Mesenteric fat pad (tissue), 1 donor: ENCODE measurements at places on chromosomes 12 and 14.

DNA sequence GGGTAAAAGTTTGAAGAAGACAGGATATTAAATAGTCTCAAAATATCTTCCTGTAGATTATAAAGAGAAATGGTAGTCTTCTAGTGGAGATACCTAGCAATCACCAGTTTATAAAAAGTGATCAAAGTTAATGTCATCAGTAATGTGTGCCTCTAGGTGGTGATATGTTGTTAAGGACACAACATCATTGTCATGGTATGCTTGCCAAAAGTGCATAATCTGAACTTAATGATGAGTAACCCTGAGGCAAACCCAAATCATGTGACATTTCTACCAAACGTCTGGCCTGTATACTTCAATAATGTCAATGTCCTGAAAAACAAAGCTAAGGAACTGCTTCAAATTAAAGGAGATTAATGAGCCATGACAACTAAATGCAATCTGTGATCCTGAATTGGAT lies 214.7 kb downstream of the PHLDA1 start:
- DNase-seq = no peak

GRCh38 chr12:113203852-113204760 lies 17.2 kb upstream of the TPCN1 start:
- DNase-seq = no peak

- DNase-seq = no peak
Observed at GRCh38 chr12:131883521-131883900, 10.9 kb upstream of the ULK1 start.

DNA sequence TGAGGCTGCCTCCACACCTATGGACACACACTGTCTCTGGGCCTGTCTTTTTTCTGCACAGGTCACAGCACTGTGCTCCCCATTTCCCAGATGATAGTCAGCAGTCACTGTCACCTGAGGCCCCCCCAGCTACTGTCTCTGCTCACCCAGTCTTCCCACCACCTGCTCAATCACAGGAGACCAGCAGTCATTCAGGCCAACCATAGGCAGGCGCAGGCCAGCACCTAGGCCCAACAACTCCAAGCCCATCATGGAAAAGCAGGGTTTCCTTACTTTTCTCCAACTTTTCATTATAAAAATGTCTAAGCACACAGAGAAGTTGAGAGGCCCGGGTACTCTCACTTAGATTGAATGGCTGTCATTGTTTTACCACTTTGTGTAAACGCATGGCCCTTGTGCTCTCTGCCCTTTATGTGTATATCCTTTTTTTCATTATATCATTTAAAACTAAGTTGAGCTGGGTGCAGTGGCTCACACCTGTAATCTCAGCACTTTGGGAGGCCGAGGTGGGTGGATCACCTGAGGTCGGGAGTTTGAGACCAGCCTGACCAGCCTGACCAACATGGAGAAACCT lies 7.1 kb downstream of the PXN start:
- DNase-seq = no peak

DNA sequence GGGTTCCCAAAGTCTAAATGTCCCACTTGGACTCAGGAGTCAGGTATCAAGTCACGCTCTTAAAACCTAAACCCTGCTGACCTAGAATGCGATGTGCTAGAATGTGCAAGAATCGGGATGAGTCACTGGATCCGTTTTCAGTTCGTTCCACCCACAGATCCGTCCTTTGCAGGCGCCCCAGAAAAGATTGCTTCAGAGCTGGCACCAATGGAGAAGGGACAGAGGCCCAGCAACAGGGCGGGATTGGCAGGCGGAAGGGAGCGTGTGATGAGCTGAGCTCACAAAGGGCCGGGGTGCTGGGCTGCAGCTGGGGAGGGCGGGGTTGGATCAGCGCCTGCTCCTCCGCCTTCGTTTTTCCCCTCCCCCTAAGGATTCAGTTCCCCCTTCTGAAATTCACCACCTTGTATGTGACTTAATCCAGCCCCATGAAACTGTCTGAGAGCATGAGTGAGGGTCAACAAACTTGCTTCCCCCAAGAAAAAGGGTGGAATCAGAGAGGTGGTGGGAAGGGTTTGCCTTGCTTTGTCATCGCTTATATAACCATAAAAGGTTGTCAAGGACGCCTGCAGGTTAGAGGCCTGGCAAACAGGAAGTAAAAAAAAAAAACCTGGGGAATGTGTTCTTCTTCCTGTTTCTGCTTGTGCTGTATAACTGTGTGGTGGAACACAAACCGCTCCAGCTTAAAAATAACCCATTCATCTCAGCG lies 2.8 kb upstream of the UBC start:
- peak; percentile 97 for DNase-seq

- no peak for DNase-seq
Observed at GRCh38 chr12:13362260-13362841, 165.8 kb downstream of the EMP1 start.

DNA sequence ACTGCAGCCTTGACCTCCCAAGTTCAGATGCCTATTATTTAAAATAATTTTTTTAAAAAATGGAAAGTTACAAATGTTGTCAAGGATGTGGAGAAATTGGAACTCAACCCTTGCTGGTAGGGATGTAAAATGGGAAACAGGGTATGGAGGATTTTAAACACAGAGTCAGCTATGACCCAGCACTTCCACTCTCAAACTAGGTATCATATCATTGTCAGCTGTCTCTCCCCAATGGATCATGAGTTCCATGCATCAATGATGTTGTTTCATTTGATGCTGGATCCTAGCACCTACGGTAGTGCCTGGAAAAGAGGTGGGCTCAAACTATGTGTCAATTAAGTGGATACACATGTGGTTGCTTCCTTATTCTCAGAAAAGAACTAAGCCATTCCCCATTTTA lies 150.9 kb downstream of the RIMBP2 start:
- DNase-seq = no peak

DNA sequence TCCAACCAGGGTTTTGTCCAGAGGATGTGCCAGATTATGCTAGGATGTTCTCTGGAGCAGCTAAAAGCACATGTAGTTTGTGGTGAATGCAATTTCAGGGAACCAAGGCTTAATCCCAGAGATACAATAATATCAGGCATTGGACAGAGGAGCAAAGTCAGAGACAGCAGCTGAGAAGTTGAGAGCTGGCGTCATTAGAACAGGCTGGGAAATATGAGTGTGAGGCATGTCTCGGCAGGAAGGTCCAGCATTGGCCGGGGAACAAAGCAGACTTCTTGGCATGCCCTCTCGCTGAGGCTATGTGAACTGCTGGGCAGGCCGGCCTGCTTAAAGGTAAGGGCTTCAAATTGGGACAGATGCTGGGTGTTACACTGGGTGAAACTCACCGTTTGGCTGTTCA lies 125.4 kb downstream of the CAND1 start:
- DNase-seq = no peak

GRCh38 chr14:84421621-84422020 lies 1108.3 kb upstream of the FLRT2 start:
- DNase-seq = no peak

GRCh38 chr14:60488175-60488574 lies 2.3 kb upstream of the C14orf39 start:
- DNase-seq = no peak

DNA sequence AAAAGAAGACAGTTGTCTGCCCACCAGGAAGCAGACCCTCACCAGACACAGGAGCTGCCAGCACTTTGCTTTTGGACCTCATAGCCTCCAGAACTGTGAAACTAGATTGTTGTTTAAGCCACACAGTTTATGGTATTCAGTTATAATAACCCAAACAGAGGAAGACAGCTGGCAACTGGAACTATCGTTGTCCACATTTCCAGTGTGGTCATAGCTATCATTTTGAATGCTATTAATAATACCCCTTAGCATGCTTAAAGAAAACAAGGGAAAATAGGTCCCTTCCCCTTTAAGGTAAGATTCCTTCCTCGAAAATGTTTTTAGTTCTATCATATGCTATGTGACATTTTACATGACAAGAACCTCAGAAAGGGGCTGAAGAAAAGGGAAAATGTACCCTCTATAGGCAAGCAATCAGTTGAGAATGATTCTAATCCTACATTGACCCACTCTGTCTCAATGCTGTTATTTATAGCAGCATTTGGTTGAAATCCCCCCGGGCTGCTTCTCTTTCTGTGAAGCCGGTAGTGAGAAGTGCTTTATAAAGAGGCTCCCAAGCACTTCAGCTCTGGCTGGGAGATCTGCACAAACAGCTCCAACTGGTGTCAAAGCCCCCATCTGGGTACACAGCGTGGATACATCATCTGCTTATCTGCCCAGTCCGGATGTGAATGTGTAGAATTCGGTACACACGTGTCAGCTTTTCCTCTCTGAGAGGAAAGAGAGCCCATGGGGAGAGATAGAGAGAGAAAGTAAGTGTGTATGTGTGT lies 221.2 kb upstream of the FLRT2 start:
- no peak for DNase-seq

GRCh38 chr14:70893062-70893845 lies 14.0 kb upstream of the PCNX1 start:
- no peak for DNase-seq

- no peak for DNase-seq
Observed at GRCh38 chr12:110550981-110551380, 32.1 kb downstream of the PPTC7 start.

DNA sequence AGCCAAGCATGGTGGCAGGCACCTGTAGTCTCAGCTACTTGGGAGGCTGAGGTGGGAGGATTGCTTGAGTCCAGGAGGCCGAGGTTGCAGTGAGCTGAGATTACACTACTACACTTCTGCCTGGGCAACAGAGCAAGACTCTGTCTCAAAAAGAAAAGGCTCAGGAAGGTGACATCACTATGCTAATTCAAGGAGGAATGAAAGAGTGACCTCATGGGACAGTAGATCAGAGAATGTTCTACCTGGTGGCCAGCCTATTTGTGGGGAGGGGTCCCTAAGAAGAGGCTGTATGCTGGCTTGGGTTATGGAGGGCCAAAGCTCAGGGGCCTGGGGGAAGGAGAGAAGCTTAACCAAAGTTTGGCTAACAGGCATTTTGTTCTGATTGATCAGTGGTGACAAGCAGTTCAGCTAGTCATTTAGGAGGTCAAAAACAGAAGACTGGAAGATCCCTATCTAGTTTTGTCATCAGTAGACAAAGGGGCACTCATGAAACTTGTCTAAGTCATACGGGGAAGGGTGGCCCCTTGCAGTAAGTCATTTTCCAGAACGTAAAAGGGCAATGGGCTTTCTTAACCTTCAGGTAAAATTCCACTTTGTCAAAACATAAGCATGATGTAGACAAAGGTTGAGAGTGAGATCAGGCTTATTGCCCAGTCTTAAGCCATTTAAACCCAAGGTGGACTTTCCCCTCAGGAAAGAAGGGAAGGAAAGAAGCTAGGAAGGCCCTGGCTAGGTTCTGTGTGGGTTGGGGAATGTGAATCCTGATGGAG lies 60.8 kb upstream of the EEA1 start:
- no peak for DNase-seq

GRCh38 chr14:77313371-77313770 lies 7.3 kb downstream of the POMT2 start:
- DNase-seq = no peak

DNA sequence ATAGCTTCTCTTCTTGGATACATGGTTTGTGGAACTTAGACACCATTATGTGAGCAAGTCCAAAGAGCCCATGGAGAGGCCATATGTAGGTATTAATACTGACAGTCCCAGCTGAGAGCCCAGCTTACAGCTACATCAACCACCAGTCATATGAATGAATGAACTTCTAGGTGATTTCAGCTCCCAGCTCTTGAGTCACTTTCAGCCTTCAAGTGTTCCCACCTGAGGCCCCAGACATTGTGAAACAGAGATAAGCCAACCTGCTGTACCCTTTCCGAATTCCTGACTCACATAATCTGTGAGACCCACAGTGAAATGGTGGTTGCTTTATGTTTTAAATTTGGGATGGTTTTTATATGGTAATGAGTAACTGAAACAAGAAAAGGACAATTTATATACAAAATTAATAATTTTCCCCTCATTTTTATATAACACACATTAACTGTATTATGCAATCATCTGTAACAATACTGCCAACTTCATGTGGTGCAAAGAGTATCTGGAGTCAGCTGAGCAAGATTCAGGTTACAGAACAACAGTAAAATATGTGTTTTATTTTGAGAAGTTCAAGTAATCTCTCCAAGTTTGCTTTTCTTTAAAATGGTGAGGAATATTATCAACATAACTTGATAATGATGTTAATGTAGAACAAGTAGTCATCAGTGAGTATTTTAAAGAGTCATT lies 27.7 kb upstream of the FBXO33 start:
- no peak for DNase-seq

DNA sequence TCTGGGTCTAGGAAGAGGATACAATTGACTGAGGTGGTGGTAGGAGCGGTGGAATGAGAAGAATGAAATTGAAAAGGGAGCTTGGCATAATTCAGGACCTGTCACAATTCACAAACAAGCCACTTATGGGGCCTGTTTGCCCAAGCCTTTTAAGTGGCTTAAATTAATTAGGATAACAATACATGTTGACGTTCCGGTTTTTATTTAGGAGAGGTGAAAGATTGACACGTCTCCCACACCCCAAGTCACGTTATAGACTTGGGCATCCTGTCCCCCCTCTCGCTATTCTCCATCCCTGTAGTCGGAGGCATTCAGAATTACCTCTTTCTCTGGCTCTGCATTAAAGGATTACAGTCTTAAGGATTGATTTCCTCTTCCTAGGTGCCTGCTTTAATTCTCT lies 954 bp upstream of the CALCOCO1 start:
- DNase-seq = no peak

GRCh38 chr12:106246891-106247673 lies 738 bp downstream of the CKAP4 start:
- DNase-seq = no peak

- no peak for DNase-seq
Observed at GRCh38 chr14:53034688-53035230, 83.9 kb upstream of the FERMT2 start.

DNA sequence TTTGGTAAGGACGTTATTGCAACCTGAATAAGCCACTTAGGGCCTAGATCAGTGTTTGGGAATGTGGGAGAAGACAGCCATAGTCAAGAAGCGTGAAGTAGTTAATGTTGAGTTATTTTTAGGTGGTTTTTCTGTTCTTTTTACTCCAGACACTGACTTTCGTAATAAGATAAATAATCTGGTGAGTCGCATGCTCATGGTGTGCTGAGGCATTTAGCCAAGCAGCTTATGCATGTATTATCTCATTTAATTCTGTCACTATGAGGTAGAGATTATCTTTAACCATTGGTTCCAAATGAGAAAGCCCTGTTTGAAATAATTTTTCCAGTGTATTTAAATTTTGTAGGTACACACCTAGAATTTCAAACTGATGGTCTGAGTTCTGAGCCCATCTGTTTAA lies 67.3 kb downstream of the RCOR1 start:
- DNase-seq = no peak

DNA sequence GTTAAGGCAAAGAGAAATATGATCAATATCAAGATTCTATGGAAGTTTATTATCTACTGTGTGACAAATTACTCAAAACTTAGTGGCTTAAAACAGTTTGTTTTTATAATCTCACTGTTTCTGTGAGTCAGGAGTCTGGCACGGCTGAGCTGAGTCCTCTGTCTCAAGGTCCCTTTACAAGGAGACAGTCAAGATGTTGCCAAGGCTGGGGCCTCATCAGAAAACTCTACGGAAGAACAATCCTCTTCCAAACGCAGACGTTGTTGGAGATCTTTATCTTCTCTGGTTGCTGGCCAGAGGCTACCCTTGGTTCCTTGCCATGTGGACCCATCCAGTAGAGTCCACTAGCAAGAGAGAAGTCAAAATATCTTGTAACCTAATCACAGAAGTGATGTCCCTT lies 100.6 kb upstream of the CCND2 start:
- DNase-seq = no peak
